ENCODE measurements at places on chromosomes 2 and 18. TPM values are rescaled to one million over a fixed set of nuclear protein-coding genes. Genes with fewer than 3 reads are reported as not detected.
A peak's percentile ranks its signal among the peaks of the same experiment; 100 is the strongest.

DNA sequence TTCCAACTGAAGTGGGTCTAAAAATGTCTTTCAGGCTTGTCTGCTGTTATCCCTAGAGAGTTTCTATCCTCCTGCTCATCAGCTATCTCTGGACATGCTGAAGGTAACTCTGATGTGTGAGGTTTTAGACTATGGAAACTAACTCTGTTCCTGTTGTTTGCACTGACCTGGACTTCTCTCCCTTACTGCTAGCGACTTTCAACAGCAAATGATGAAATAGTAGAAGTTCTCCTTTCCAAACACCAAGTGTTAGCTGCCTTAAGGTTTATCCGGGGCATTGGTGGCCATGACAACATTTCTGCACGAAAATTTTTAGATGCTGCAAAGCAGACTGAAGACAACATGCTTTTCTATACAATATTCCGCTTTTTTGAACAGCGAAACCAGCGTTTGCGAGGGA is 26.9 kb downstream of the RMC1 start:
- H3K4me3 ChIP-seq = no peak overlapping the region
- no peaks in the 10 kb centered on the region for H3K27me3 ChIP-seq
- DNase-seq = no peak

DNA sequence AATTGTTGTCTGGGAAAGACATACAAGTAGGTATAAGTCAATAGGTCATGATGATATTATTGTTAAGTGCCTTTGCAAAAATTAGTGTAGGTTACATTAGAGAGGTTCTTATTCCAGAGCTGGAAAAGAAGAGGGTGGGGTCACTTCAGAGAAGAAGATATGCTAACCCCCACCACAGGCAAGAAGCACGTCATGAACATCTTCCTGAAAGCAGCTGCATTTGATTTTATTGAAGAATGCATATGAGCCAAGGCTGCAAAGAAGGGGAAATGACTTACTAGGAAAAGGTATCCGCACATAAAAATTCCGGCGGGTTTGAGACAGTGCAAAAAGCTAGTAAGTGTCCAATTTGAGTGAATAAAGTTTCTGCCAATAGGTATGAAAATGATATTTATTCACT is 195.3 kb upstream of the CDH2 start:
- no peaks in the 10 kb centered on the region for H3K4me1 ChIP-seq
- no peak overlapping the region for H3K27ac ChIP-seq
- no peak for DNase-seq
- no peak overlapping the region for H3K4me3 ChIP-seq

DNA sequence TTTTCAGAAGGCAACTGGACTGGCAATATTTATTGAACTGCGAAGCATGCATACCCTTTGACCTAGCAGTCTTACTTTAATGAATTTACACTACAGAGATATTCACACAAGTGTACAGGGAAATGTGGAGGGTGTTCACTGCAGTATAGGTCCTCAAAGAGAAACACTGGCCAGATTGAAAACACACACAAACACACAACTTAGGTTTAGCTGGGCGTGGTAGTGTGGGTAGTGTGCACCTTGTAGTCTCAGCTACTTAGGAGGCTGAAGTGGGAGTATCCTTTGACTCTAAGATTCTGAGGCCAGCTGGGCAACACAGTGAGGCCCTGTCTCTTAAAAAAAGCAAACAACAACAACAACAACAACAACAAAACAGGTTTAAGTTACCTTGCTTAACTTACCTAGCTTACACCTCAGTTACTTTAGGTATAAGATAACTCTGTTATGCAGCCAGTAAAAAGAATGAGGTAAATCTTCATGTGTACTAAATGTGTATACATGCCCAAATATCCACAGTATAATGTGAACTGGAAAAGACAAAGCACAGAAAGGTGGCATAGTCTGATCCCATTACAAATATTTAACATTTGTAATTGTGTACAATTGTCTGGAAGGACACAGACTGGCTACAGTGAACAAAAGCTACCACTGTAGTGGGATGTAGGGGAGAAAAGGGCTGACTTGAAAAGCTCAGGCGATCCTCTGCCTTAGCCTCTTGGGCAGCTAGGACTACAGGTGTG is 105.9 kb upstream of the FZD5 start:
- no peak overlapping the region for H3K4me3 ChIP-seq
- no peaks in the 10 kb centered on the region for H3K36me3 ChIP-seq
- H3K4me1 ChIP-seq = no peaks in the 10 kb centered on the region
- no peak overlapping the region for H3K27ac ChIP-seq
- DNase-seq = no peak

DNA sequence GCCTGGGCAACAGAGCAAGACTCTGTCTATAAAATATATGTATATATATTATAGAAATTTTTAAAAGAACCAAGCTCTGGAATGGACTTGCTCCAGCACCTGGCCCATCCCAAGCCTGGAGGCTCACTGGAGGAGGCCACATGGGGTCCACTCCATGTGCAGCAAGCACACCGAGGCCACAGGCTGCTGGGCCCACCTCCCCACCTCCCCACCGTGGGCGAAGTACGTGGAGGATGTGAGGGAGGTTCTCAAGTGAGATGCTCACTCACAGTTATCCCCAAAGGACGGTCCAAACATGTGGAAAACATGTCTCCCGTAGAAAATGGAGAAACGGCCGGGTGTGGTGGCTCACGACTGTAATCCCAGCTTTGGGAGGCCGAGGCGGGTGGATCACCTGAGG is 13.9 kb upstream of the RAB17 start:
- H3K4me1 ChIP-seq = peaks cover 20% of the 10 kb centered on the region
- no peak for DNase-seq
- H3K27ac ChIP-seq = no peak overlapping the region
- no peaks in the 10 kb centered on the region for H3K36me3 ChIP-seq
- H3K4me3 ChIP-seq = no peak overlapping the region

GRCh38 chr2:211931314-211931713 is 607.3 kb downstream of the ERBB4 start:
- no peak for DNase-seq
- no peaks in the 10 kb centered on the region for H3K27me3 ChIP-seq
- no peak overlapping the region for H3K27ac ChIP-seq
- H3K4me3 ChIP-seq = no peak overlapping the region
- no peaks in the 10 kb centered on the region for H3K36me3 ChIP-seq
- H3K4me1 ChIP-seq = no peaks in the 10 kb centered on the region

- no peaks in the 10 kb centered on the region for H3K27me3 ChIP-seq
- no peak for DNase-seq
- H3K27ac ChIP-seq = no peak overlapping the region
- H3K36me3 ChIP-seq = no peaks in the 10 kb centered on the region
These were observed 323.3 kb downstream of the ZNF804A start for GRCh38 chr2:184921676-184922075.

DNA sequence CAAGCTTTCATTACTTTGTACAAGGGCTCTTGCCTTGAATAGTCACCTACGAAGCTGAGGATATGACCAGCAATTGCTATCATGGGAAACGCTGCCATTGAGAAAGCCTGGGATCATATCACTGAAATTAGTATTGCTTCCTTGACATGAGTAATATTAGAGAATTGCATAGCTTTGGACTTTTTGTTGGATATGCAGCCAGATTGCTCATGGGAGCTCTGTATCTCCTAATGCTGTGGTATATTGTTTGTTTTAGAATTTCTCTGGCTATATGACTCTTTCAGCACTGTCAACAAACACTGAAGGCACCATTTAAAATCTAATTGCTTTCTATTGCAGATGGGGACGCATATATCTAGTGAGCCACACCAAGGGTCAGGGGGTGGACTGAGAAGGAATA is 80.0 kb upstream of the WDSUB1 start:
- DNase-seq = no peak
- H3K36me3 ChIP-seq = no peaks in the 10 kb centered on the region
- no peak overlapping the region for H3K27ac ChIP-seq

DNA sequence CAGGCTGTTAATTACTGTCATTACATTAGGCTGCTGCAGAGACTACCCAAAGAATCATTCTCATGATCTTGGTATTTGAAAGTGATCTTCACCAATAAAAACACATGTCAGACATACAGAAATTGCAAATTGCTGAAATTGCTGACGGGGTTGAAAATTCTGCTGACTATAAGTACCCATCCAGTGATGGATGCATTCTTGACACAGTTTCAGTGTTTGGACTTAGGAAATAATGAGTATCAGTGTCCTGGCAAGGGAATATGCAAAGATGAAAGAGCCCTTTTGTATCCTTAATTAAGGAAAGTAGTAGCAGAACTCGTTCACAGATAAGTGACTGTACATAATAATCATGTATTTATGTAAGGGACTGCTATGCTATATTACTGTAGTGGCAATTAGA is 221.1 kb upstream of the ATP5MC3 start:
- H3K27me3 ChIP-seq = no peaks in the 10 kb centered on the region
- H3K36me3 ChIP-seq = no peaks in the 10 kb centered on the region
- no peaks in the 10 kb centered on the region for H3K4me1 ChIP-seq
- no peak overlapping the region for H3K27ac ChIP-seq
- DNase-seq = no peak
- H3K4me3 ChIP-seq = no peak overlapping the region

DNA sequence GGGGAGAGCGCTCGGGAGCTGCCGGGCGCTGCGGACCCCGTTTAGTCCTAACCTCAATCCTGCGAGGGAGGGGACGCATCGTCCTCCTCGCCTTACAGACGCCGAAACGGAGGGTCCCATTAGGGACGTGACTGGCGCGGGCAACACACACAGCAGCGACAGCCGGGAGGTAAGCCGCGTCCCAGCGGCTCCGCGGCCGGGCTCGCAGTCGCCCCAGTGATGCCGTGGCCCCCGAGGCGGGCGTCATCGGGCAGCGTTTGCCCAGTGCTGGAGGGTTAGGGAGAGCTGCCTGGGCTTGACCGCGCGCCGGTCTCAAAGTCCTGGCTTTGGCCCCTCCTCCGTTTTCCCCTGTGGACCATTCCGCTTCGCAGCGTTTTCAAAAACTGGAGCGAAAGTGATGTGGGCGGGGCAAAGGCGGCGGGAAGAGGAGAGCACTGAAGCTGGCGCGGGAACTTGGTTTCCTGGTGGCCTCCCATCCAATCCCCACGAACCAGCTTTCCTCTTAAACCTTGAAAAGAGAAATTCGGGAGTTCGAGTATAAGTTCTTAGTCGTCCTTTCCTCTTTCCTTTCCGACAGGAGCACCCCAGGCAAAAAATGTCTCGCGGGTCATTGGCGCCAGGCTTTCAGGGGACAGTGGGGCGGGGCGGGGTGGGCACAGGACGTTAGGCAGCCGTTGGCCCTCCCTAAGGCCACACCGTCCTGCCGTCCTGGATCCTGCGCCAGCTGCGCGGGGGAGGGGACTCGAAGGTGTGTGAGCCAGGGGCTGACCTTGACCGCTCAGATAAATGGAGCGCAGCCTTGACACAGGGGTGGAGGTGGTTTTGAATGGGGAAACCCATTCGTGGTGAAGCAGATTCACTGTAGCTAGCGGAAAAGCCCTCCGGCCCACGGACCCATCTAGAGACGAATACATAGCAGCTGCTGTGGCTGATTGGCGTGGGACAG is 821 bp downstream of the TYMS start:
- peak overlapping the region; percentile 68 for H3K4me3 ChIP-seq
- no peaks in the 10 kb centered on the region for H3K36me3 ChIP-seq
- peak; percentile 19 for DNase-seq
- H3K27me3 ChIP-seq = peaks cover 6% of the 10 kb centered on the region
- H3K27ac ChIP-seq = peak overlapping the region; percentile 71
- peaks cover 4% of the 10 kb centered on the region for H3K4me1 ChIP-seq

GRCh38 chr18:66993492-66993891 is 389.6 kb upstream of the CDH19 start:
- no peak overlapping the region for H3K27ac ChIP-seq
- DNase-seq = no peak
- no peaks in the 10 kb centered on the region for H3K4me1 ChIP-seq
- no peaks in the 10 kb centered on the region for H3K27me3 ChIP-seq
- no peak overlapping the region for H3K4me3 ChIP-seq
- no peaks in the 10 kb centered on the region for H3K36me3 ChIP-seq

- H3K36me3 ChIP-seq = no peaks in the 10 kb centered on the region
- no peak overlapping the region for H3K4me3 ChIP-seq
- no peak overlapping the region for H3K27ac ChIP-seq
- H3K4me1 ChIP-seq = no peaks in the 10 kb centered on the region
- DNase-seq = no peak
These were observed 143.0 kb downstream of the MYO3B start for GRCh38 chr2:170320948-170321347.

DNA sequence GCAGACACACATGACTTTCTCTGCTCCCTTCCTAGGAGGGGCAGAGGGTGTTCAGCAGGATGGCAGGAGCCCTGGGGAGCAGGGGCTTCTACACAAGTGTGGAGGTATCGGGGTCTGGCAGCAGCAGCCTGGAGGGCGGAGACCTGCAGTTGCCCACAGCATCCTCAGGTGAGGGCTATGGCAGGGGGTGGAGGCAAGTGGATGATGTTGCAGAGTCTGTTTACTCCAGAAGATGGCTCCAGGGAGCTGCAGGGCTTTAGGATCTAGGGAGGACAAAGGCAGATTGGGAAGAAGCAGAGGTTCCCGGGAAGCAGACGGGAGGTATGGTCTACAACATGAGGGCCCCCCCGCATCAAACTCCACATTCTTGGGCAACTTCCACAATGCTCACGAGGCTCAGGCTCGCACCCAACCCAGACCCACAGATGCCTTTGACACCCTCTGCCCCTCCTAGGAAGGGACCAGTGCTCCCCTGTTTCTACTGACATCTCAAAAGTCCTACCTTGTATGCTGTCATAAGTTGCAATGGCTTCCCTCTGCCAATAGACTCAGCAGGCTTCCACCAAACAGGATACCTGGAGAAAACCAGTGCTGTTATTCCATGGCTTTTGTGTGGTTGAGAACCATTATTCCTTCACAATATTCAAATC is 12.0 kb upstream of the ATP6V1C2 start:
- H3K27me3 ChIP-seq = no peaks in the 10 kb centered on the region
- H3K4me1 ChIP-seq = peaks cover 4% of the 10 kb centered on the region
- no peaks in the 10 kb centered on the region for H3K36me3 ChIP-seq
- H3K27ac ChIP-seq = no peak overlapping the region
- no peak overlapping the region for H3K4me3 ChIP-seq
- no peak for DNase-seq

GRCh38 chr2:234425639-234426603 is 71.0 kb downstream of the ARL4C start:
- peak overlapping the region; percentile 56 for H3K4me3 ChIP-seq
- peaks cover 90% of the 10 kb centered on the region for H3K4me1 ChIP-seq
- DNase-seq = peak; percentile 63
- H3K27me3 ChIP-seq = no peaks in the 10 kb centered on the region

DNA sequence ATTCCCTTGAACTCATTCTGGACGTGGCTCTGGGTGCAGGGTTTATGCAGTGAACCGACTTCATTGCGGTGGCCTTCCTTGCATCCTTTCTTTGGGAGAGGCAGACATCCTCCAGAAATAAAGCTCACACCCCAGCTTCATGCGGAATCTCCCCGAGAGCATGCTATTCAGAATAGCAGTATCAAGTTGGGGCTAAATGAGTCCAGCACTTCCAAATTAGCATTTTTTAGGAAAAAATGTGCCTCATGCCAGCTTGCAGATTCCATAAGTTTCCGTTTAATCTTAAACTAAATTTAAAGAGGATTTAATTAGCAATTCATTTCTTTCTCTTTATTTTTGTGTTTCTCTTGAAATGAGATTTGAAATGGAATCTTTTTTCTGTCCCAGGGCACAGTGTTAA is 107.4 kb upstream of the HDAC4 start:
- H3K4me1 ChIP-seq = no peaks in the 10 kb centered on the region
- DNase-seq = no peak
- H3K27ac ChIP-seq = no peak overlapping the region

Gene G6PC2
- not detected for total RNA-seq

Gene SPDYA
- total RNA-seq = 0.84 TPM

Gene CD28
- 66.4 TPM for total RNA-seq

Gene LRATD1
- total RNA-seq = not detected

Gene KCNE4
- total RNA-seq = not detected

Gene GNAL
- 0.04 TPM for total RNA-seq

Gene GTF2A1L
- total RNA-seq = not detected

Measured in CD8-positive, alpha-beta memory T cell (primary cell).